K562 (cell line): ENCODE measurements at places on chromosomes 5 and 9. TPM values are rescaled to one million over a fixed set of nuclear protein-coding genes. Genes with fewer than 3 reads are reported as not detected.

Gene NEUROG1
- total RNA-seq: not detected in 2 replicates

Gene MYORG
- total RNA-seq: 0.82 and 1.1 TPM in 2 replicates

Gene SMC2
- 31.5 and 32.8 TPM in 2 replicates for total RNA-seq

Gene AK3
- 35.6 and 36.9 TPM in 2 replicates for total RNA-seq

Gene CMYA5
- total RNA-seq: 0.22 and 0.31 TPM in 2 replicates

Gene ENDOG
- 83.2 and 84.9 TPM in 2 replicates for total RNA-seq

Gene GABRA1
- total RNA-seq: not detected in 2 replicates

Gene IFNB1
- not detected in 2 replicates for total RNA-seq

Gene C5orf52
- total RNA-seq: not detected in 2 replicates

Gene PCDHA4
- total RNA-seq: 0.04 TPM in 1 of 2 replicates, not detected in the other

Gene TEX48
- total RNA-seq: not detected in 2 replicates

Gene SUSD3
- 16.9 and 18.7 TPM in 2 replicates for total RNA-seq

Gene RAPGEF6
- 16.8 and 17.7 TPM in 2 replicates for total RNA-seq

Gene ZNF300
- 7.6 and 8.1 TPM in 2 replicates for total RNA-seq

Gene CDC20B
- not detected in 2 replicates for total RNA-seq

Gene GDA
- total RNA-seq: 12.4 and 14.6 TPM in 2 replicates

Gene TAF11L14
- not detected in 2 replicates for total RNA-seq

Gene PCA3
- not detected in 2 replicates for total RNA-seq

Gene MEGF10
- 0.07 TPM in 1 of 2 replicates, not detected in the other for total RNA-seq

Gene SLC36A2
- not detected in 2 replicates for total RNA-seq

Gene PROB1
- total RNA-seq: 1.6 and 1.8 TPM in 2 replicates

Gene MORN5
- not detected in 2 replicates for total RNA-seq

Gene RGS7BP
- total RNA-seq: not detected in 2 replicates

Gene SERF1A
- total RNA-seq: 0.71 and 3.3 TPM in 2 replicates

Gene CBY3
- total RNA-seq: not detected in 2 replicates

Gene FOXD4L3
- not detected in 2 replicates for total RNA-seq

Gene LSM11
- 6.2 and 6.7 TPM in 2 replicates for total RNA-seq

Gene SLC6A18
- not detected in 2 replicates for total RNA-seq

Gene RIGI
- 0.49 and 0.62 TPM in 2 replicates for total RNA-seq

Gene CCDC183
- 0.29 and 0.54 TPM in 2 replicates for total RNA-seq

Gene AGXT2
- total RNA-seq: not detected in 2 replicates

Gene SPEF2
- total RNA-seq: 0.24 and 0.29 TPM in 2 replicates

Gene LRRTM2
- total RNA-seq: not detected in 2 replicates

Gene SUSD1
- 37.4 and 40.4 TPM in 2 replicates for total RNA-seq

Gene P4HA2
- total RNA-seq: 14.2 and 14.3 TPM in 2 replicates

Gene KLF9
- 9.8 and 11.9 TPM in 2 replicates for total RNA-seq

Gene ENC1
- 2.5 and 2.6 TPM in 2 replicates for total RNA-seq

Gene PTTG1
- total RNA-seq: 193 and 215 TPM in 2 replicates

Gene KIAA0825
- 0.16 and 0.18 TPM in 2 replicates for total RNA-seq

Gene ARID3C
- total RNA-seq: not detected in 2 replicates
